ENCODE measurements at places on chromosomes 12 and 14.

- no peak for DNase-seq
These were observed 3.1 kb downstream of the ARHGEF25 start for GRCh38 chr12:57614178-57614947.

DNA sequence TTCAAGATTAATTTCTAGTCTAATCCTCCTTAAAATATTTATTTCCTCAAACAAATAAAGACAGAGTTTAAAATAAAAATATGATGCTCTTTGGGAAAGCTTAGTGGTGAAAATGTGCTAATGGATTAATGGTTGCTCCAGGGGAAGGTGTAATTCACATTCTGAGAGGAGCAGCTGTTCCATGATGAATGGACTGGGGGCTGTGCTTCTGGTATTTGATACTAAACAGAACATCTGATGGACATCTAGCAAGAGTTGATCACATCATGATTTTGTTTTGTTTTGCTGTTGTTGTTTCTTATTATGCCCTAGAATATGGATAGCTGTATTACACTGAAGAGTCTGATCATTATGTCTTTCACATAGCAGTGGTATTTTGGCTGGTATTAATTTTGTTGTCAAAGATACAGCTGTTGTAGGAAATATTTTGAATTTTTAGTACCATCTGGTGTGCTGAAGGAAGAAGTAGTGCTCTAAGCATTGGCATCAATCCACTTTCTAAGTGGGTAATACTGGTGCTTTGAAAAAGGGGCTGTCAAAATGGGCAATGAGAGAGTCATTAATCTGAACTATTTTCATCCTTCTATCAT, 296.4 kb downstream of the ADAMTS20 start:
- DNase-seq, result no peak

GRCh38 chr12:119609358-119609757, 15.8 kb downstream of the TMEM233 start:
- DNase-seq, result no peak

DNA sequence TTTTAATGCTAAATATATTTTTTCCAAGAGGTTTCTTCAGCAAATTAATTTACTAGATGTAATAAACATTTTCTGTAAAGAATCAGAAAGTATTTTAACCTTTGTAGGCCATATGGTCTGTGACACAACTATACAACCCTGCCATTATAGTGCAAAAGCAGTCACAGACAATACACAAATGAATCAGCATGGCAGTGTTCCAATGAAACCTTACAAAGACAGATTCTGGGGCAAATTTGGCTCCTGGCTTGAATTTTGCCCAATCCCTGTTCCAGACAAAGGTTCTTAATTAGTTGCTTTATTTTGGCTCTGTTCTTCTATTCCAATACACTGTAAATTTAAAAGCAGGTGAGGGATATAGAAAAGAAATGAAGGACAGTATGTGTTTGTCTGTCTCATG, 352.5 kb downstream of the C12orf50 start:
- DNase-seq, result no peak

- no peak for DNase-seq
These were observed 223.4 kb downstream of the PCNX1 start for GRCh38 chr14:71130491-71131179.

- no peak for DNase-seq
These were observed 643.8 kb upstream of the ALG10B start for GRCh38 chr12:37672655-37673260.

DNA sequence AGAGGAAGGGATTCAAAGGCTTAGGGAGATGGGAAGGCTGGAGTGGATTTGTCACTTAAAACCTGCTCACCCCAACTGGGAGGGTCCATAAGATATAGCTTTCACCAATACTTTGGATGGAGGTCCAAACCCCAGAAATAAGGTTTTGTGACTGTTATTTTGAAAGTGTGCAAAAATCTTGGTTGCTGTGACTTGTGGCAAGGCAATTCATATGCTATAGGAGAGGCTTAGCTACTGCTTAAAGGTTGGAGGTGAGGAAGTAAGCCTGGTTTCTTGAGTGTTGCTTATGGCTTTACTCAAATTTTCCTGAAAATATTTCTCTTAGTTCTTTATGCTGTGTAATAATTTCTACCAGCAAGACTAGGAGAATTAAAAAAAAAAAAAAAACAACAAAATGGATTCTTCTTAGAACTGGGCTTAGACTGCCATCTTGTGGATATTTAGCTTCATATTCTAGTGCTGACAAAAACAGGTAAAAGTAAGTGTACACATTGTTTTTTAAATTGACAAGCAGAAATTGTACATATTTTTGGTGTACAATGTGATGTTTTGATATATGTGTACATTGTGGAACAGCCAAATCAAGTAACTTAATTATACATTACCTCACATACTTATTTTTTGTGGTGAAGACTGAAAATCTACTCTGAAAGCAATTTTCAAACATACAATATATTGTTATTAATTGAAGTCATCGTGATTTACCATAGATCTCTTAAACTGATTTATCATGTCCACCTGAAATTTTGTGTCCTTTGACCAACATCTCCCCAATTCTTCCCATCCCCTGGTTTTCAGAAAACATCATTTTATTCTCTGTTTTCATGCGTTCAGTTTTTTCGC, 23.0 kb downstream of the PDE6H start:
- DNase-seq, result no peak

- DNase-seq, result no peak
These were observed 58.1 kb downstream of the ACTN1 start for GRCh38 chr14:68921049-68921448.

DNA sequence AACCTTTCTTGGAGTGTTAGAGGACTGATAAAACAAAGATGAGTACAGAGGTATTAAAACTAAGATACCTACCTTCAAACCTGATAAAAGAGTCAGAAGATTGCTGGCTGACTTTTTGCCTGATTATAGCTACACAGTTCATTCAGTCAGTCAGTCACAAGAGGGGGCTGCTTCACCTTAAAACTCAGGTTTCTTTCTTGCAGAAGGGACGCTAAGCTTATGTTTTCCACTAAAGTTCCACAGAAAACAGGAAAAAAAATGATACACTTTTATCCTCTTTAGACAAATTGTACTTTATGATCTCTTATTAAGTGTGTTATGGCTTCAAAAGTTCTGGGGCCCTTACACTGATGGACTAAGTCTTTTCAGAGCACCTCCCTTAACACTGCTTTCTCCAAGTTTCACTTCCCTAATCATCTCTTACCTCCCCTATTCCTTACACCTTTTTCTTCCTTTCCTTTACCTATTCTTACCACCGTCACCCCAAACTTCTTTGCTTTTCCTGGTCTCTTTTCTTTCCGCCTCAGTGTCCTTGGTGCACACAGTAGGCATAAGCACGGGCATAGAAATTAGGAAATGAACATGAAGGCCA, 448.7 kb upstream of the OR4E1 start:
- no peak for DNase-seq

DNA sequence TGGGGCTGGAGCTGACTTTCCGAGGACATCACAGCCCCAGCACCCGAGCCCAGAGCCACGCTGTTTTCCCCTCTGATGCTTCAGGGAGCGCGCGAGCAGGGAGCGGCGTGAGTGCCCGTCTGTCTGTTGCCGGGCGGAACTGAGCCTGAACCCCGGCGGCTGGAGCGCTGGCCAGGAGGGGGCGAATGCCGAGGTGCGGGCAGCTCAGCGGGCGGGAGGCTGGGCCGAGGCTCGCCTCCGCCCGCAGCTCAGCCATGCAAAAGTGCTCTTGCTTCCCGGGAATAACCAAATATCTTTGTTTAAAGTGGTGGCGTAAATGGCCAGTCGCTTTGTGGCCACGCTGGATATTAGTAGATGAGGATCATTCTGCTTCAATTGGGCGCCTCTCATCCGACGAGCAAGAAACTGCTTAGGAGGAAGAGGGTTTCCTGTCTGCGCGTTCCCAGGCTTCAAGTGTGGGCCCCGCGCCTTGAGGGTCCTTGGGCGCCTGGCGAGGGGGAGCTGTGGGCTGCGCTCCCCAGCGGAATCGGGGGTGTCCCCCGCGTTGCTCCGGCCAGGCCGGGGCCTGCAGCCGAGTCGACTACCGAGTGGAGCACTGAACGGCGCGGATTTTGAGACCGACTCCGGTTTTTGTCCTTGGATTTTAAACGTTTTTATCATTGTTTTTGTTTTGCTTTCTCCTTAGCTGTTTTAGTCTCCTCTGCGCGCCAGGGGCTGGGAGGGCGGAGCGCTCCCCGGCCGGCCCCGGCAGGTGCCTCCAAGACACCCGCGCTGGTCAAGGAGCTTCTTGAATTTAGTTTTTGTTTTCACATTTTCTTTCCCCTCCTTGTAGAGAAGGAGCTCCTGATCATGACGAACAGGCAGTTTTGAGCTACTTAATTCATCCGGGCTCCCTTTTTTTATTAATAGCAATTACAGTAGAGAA, 831 bp upstream of the NKX2-1 start:
- no peak for DNase-seq

DNA sequence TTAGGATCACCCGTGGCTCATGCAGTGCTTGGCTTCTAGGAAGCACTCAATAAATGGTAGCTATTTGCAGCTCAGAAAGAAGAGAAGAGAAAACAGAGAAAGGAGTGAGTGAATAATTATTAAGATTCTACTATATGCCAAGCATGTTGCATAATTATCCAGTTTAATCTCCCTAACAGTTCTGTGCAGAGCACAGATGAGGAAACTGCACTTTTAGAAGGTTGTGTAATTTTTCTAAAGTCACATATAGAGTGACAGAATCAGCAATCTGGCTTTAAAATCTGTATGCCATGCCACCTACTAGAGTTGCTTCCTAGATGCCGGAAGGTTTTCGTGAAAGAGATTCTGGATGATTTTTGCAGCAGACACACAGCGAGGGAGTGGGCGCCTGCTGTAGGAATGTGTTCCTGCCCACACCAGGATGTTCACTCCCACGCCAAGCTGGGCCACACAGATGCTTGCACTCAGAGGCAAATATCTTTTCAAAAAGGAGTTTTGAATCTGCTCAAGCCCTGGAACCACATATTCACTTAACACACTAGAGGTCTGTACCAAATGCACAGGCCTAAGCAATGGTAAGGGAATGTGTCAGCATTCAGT, 50.2 kb upstream of the SMCO2 start:
- DNase-seq, result no peak

- DNase-seq, result no peak
These were observed 116.9 kb downstream of the DIP2B start for GRCh38 chr12:50621399-50622300.

- no peak for DNase-seq
These were observed 138.9 kb upstream of the CCND2 start for GRCh38 chr12:4134448-4135263.

DNA sequence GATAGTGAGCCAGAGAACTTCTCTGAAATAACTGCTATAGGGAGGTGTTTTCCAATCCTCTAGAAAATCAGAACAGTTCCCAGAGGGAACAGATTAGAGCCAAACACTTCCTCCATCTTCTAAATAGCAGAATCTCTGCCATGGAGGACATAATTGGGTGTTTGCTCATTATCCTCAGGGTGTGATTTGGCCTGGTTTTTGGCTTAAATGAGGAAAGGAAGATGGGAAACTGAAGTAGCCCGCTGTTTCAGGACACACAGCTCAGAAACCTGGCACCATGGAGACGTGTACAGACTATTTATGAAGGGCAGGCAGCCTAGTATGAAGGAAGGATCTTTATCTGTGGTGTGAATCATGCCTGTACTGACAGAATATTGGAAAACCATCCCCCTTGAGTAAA, 231.7 kb upstream of the PRKD1 start:
- no peak for DNase-seq

DNA sequence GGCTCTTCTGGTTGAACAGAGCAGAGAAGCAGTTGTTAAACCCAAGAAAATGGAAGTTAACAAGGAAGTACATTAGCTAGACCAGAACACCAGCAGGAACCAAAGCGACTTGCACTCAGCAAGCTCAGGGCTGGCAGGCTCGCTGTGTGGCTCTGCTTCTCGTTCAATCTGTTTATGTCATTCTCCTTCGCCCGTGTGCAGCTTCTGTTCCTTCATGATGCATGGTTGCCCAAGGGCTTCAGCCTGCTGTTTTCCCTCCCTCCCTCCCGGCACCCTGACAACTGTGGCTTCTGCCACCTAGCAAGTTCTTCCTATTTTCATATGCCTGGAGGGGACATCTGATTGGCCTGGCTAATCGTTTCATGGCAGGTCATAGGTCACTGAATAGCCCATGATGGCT, 25.3 kb downstream of the PIGH start:
- DNase-seq, result no peak

DNA sequence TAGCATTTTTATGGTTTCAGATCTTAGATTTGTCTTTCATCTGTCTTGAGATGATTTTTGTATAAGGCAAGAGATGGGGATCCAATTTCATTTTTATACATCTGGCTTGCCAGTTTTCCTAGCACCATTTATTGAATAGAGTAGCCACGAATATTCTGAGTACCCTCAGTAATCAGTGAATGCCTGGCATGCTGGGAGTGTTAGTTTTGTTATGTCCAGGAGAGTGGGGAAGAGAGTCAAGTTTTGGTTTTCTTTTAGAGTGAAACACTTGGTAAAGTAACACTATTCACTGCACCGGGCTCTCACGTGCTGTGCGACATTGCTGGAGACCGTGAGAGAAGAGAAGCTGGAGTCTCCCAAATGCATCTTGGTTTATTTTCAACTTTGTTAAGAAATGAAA, 31.3 kb downstream of the DERA start:
- no peak for DNase-seq

GRCh38 chr14:50762931-50763300, 68.0 kb downstream of the NIN start:
- DNase-seq, result no peak

GRCh38 chr12:71994715-71995114, 56.1 kb downstream of the TPH2 start:
- DNase-seq, result no peak

DNA sequence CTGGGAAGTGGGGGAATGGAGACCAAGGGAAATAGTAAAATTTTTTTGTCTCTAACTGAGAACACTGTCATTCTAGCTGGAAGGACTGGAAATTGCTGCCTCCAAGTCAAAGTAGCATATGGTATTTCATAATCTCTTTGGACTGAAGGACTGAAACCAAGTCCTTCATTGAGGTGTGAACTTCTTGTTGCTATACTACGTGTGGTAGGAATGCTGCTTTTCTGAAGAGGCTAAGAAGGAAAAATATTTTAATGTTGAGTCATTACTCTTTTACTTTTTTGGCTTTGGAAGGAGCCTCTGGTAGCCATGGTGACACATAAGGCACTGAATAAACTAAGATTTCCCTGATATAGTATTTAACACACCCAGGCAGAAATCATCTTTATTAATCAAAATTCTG, 465.4 kb downstream of the NPAS3 start:
- no peak for DNase-seq

DNA sequence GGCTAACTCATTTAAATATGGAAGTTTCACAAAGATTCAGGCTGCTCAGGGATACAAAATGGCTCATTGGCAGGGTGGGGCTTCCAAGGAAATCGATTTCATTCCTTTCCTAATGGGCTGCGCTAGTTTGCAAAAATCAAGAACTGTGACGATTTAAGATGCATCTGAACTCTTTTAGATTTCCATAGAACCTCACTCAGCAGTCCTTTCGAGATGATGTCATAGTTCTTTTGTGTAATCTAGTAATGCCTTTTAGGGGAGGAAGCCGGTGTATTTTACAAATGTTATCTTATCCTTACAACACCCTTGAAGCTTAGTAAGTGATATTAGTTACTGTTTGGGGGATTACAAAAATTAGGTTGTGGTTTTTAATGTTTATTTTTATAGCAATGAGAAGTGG, 239.8 kb downstream of the RGS6 start:
- no peak for DNase-seq

Data from effector memory CD8-positive, alpha-beta T cell (primary cell).